ENCODE measurements at places on chromosomes 4 and X. TPM values are rescaled to one million over a fixed set of nuclear protein-coding genes. Genes with fewer than 3 reads are reported as not detected.

DNA sequence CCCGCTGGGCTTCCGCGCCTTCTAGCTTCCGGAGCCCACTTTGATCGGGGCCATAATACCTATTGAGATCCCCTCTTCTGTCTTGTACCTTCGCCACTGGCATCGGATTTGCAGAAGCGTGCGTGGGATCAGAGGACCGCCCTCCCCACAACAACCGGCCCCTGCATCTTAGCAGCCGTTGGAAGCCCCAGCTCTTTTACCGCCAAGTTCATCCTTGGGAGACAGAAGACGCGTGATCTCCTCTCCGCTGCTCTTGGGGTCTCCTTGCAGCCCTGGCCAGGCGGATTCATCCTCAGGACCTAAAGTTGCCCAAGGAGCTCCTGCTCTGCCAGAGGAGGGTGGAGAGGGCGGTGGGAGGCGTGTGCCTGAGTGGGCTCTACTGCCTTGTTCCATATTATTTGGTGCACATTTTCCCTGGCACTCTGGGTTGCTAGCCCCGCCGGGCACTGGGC lies 1.6 kb downstream of the SLIT2 start:
- peaks cover 55% of the 10 kb centered on the region for H3K27me3 ChIP-seq
- H3K36me3 ChIP-seq: no peaks in the 10 kb centered on the region
- no peak for DNase-seq
- H3K27ac ChIP-seq: peak overlapping the region; percentile 20
- peak overlapping the region; percentile 53 for H3K4me3 ChIP-seq

DNA sequence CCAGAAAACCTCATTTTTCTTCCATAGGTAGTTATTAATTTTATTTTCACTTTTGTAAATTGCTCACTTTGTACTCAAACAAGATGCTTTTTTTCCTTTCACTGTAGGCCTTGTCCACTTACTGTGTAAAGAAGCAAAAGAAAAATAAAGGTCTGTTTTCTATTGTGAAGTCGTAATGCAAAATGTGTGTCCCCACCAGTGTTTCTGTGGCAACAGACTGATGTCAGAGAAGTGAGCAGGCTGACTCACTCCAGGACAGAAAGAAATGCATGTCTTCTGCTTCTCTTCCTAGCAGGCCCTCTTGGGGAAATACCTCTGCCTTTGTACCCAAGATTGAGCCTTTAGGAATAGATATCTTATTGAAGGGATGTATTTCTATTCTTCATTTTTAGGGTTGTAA lies 30.3 kb downstream of the INPP4B start:
- no peaks in the 10 kb centered on the region for H3K36me3 ChIP-seq
- no peak for DNase-seq
- H3K27ac ChIP-seq: no peak overlapping the region
- H3K4me3 ChIP-seq: no peak overlapping the region
- H3K27me3 ChIP-seq: no peaks in the 10 kb centered on the region

Gene SFRP2
- total RNA-seq: 0.41 TPM

DNA sequence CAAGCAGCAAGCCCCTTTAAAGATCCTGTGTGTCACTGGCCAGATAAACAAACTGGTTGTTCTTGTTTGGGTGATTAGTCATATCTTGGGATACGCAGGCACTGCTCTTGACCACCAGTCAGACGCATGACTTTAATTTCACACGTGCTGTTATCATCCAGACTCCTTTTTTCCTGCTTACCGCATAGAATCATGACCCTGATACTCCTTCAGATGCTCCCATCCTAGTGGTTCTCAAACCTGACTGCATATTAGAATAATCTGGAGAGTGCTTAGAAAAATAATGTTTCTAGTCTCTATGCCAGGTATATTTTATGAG lies 78.8 kb downstream of the CLDN22 start:
- DNase-seq: no peak
- H3K36me3 ChIP-seq: no peaks in the 10 kb centered on the region
- H3K27me3 ChIP-seq: no peaks in the 10 kb centered on the region
- H3K27ac ChIP-seq: no peak overlapping the region

DNA sequence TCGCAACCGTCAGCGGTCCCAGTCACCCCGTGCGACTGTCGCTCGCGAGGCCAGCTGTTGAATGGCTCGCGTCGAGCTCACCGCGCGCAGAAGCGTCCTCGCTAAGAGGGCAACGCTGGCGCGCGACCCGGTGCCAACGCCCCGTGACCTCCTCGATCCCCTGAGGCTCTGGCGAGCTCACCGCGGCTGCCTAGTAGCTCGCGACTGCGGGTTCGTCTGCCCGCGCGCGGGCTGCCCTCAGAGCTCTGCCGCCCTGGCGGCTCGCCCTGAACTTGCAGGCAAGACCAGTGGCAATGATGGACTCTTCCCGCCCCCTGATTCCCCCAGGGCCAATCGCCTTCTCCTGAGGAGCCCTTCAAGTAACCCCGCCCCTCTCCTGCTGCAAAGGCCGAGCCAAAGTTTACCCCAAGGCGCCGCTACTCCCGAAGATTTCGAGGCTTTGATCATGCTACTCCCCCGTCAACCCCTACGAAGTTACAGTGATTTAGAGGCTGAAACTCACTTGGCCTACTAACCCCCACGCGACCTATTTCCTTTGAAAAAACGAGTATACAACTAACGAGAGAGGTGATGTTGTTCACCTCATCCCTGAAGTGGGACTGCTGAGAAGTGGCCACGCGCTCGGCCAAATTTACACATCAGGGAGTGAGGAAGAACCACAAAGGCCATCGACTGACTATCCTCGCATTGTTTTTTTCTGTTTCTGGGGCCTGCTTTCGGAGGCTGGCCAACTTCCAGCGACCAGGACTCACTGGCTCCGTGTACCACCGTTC lies 37.5 kb downstream of the PGRMC1 start:
- H3K36me3 ChIP-seq: no peaks in the 10 kb centered on the region
- DNase-seq: peak; percentile 76
- no peak overlapping the region for H3K27ac ChIP-seq

Gene SPANXD
- not detected for total RNA-seq

Gene ZNF330
- 31.3 TPM for total RNA-seq

Gene PCSK1N
- not detected for total RNA-seq

DNA sequence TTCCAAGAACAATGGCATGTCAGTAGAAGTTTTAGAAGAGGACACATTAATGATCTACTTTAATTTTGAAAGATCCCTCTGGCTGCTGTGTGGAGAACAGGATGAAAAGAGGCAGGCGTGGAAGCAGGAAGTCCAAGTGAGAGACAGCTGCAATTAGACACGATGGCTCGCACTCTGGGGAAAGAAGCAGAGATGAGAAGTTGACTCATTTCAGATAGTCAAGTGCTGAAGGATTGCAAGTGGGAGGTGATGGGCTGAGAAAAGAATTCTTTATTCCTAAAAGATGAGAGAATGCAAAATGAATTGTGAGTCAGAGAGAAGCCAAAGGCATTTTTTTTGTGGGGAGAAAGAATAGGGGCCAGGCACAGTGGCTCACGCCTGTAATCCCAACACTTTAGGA lies 16.5 kb downstream of the RXFP1 start:
- H3K4me1 ChIP-seq: no peaks in the 10 kb centered on the region
- no peak overlapping the region for H3K27ac ChIP-seq
- no peaks in the 10 kb centered on the region for H3K36me3 ChIP-seq
- no peak for DNase-seq

DNA sequence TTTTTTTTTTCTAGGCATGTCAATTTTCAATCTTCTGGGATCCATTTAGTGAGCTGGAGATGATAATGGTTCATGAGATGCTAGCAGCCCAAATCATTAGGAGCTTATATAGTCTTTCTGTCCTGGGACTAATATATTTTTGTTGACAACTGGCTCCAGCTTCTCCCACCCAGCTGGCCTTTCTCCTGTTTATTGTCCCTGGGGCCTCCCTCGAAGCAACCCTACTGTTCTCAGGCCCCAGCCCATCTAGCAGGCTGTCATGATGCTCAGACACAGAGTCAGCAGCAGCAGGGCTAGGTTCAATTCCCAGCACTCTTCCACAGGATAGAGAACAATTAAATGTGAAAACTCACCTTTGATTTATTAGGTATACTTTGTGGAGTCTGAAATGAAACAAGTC lies 127.6 kb upstream of the MID1 start:
- no peaks in the 10 kb centered on the region for H3K27me3 ChIP-seq
- no peak overlapping the region for H3K27ac ChIP-seq
- DNase-seq: no peak
- H3K36me3 ChIP-seq: no peaks in the 10 kb centered on the region

Gene SSX4B
- not detected for total RNA-seq

Gene GNRHR
- not detected for total RNA-seq

GRCh38 chr4:165448700-165449099 lies 69.9 kb downstream of the CPE start:
- H3K27ac ChIP-seq: no peak overlapping the region
- no peaks in the 10 kb centered on the region for H3K27me3 ChIP-seq
- DNase-seq: no peak
- H3K36me3 ChIP-seq: no peaks in the 10 kb centered on the region
- no peaks in the 10 kb centered on the region for H3K4me1 ChIP-seq

Gene AFF2
- total RNA-seq: 8.5 TPM

DNA sequence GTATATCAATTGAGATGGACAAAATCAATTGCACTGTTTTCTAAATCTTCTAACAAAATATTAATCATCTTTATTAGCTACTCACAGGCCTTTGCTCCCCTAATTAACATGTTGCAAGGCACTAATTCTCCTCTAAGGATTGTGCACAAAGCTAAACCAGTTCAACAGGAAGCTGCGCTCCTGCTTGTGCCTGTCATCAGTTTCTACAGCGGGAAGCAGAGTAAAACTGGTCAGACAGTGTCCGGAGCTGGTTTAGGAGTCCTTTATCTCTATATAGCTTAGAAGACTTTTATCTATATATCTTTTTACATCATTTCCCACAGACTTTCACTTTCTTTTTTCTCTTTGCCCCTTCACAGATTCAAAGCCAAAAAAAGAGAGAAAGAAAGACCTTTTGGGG lies 79.1 kb downstream of the ELOVL6 start:
- H3K27ac ChIP-seq: no peak overlapping the region
- no peaks in the 10 kb centered on the region for H3K36me3 ChIP-seq
- no peak overlapping the region for H3K4me3 ChIP-seq
- DNase-seq: no peak
- no peaks in the 10 kb centered on the region for H3K27me3 ChIP-seq

DNA sequence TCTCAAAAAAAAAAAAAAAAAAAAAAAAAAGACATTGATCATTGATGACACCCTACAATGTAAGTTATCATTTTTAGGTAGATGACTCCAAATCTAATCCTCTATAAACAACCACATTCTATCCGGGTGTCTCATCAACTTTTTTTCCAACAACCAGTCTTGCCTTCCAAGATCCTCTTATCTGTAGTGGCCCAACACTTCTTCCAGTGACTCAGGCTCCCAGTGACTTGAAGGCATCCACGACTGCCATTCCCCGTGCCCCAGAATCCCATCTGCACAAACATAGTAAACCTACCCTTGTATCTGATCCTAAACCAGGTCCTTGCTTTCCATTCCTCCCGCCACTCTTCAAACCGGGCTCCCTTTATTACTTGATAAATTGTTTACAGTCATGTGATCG lies 15.6 kb upstream of the TSPAN5 start:
- H3K4me1 ChIP-seq: peaks cover 7% of the 10 kb centered on the region
- no peak for DNase-seq
- H3K27ac ChIP-seq: no peak overlapping the region

Gene NALF2
- total RNA-seq: 0.09 TPM

Gene SCML2
- total RNA-seq: 1.8 TPM

GRCh38 chrX:133804072-133804471 lies 181.3 kb downstream of the GPC3 start:
- H3K36me3 ChIP-seq: no peaks in the 10 kb centered on the region
- DNase-seq: no peak
- H3K27me3 ChIP-seq: no peaks in the 10 kb centered on the region
- H3K4me1 ChIP-seq: no peaks in the 10 kb centered on the region
- no peak overlapping the region for H3K27ac ChIP-seq

DNA sequence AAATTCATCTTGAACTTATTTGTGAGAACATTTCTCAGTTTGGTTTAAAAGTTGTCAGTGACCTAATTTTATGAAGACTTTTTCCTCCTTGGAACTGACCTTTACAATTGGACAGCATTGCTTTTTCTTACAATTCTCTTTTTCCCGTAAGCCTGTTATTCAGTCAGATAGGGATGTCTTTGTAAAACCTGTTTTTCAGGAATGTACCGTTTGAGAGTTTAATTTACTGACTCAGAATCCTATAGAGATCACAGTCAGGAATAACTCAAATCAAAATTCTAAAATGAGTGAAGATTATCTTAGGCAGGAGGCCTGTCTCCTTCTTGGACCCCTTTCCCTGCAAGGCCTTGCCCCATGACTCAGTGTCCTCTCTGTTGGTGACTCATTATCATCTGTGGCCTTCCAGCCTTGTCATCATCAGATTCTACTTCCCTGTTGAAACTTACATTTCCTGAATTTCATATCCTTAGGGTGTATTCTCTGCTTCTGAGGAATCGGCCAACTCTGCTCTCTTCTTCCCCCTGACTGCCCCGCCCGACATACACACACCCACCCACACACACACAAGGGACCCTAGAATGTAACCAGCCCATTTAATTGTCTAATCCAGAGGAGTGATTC lies 99.8 kb downstream of the ARHGAP10 start:
- H3K4me3 ChIP-seq: no peak overlapping the region
- H3K27ac ChIP-seq: peak overlapping the region; percentile 71
- H3K4me1 ChIP-seq: no peaks in the 10 kb centered on the region
- no peaks in the 10 kb centered on the region for H3K36me3 ChIP-seq
- no peaks in the 10 kb centered on the region for H3K27me3 ChIP-seq

GRCh38 chr4:80008971-80009370 lies 64.1 kb downstream of the ANTXR2 start:
- H3K4me1 ChIP-seq: peaks cover 26% of the 10 kb centered on the region
- H3K27me3 ChIP-seq: no peaks in the 10 kb centered on the region
- H3K4me3 ChIP-seq: no peak overlapping the region
- no peaks in the 10 kb centered on the region for H3K36me3 ChIP-seq
- no peak overlapping the region for H3K27ac ChIP-seq
- no peak for DNase-seq

Gene PRDX4
- 35.1 TPM for total RNA-seq

GRCh38 chr4:131531087-131531486 lies 1618.0 kb upstream of the PCDH10 start:
- H3K27me3 ChIP-seq: no peaks in the 10 kb centered on the region
- no peaks in the 10 kb centered on the region for H3K36me3 ChIP-seq
- DNase-seq: no peak
- H3K4me3 ChIP-seq: no peak overlapping the region

DNA sequence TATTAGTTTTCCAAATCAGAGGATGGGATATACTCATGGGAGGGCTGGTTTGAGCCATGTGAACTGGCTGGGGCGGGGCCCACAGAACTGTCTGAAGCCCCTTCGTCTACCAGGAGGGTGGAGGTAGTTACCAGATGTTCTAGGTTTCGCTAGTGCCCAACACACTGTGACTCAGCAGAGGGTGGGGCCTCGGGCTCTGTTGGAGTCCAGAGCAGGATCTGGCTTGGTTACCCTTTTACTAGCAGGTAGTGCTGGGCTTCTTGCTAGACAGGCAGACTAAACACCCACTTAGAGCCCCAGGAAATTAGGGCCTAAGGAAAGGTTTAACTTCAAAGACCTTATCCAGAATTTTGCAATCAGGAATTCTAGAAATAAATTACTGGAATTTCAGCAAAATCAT lies 56.2 kb upstream of the CHRDL1 start:
- H3K36me3 ChIP-seq: no peaks in the 10 kb centered on the region
- no peak overlapping the region for H3K4me3 ChIP-seq
- H3K4me1 ChIP-seq: no peaks in the 10 kb centered on the region
- no peak overlapping the region for H3K27ac ChIP-seq

GRCh38 chr4:83067058-83067639 lies 32.2 kb downstream of the COPS4 start:
- no peak overlapping the region for H3K4me3 ChIP-seq
- peaks cover 99% of the 10 kb centered on the region for H3K36me3 ChIP-seq
- no peaks in the 10 kb centered on the region for H3K4me1 ChIP-seq
- H3K27ac ChIP-seq: no peak overlapping the region

GRCh38 chr4:80127870-80128419 lies 54.9 kb upstream of the ANTXR2 start:
- no peak for DNase-seq
- no peak overlapping the region for H3K4me3 ChIP-seq
- H3K4me1 ChIP-seq: peaks cover 4% of the 10 kb centered on the region
- no peaks in the 10 kb centered on the region for H3K27me3 ChIP-seq

Gene NWD2
- not detected for total RNA-seq

Gene OSTC
- total RNA-seq: 80.3 TPM

Data from spleen (tissue), 13 donors.